ENCODE measurements at places on chromosomes 3 and 15.

DNA sequence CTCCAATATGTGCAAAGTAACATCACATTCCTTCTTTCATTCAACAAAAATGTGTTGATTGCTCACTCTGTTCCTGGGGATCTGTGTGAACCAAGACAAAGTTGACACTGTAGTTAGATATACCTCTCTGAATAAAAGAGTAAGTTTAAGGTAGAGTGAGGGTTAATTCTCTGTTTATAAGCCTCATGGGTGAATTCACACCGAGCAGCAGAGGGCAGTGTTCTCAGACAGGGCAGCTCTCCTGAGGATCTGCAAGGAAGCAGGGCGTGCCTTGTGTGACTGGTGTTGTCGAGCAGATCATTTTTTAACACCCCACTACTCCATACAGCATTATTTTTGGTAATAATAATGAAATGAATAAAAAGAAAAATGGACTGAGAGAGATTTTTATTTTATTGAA lies 34.4 kb downstream of the PAQR9 start:
- peak; percentile 4 for DNase-seq

DNA sequence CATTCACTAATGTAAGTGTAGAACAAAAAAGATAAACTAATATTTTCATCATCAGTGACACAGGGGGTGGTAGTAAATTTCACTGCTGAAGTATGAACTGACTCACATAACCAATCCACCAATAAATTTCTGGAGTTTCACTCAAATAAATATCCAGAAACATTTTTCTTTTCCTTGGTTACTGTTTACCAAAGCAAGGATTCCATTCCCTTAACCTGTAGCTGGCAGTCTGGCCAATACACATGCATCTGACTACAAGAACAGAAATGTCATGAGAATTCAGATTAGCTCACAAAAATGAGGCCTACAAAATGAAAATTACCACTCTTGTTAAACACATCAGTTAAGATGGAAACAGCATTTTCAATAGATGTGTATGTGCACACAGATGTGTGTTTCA lies 80.3 kb downstream of the STAG1 start:
- DNase-seq: no peak

DNA sequence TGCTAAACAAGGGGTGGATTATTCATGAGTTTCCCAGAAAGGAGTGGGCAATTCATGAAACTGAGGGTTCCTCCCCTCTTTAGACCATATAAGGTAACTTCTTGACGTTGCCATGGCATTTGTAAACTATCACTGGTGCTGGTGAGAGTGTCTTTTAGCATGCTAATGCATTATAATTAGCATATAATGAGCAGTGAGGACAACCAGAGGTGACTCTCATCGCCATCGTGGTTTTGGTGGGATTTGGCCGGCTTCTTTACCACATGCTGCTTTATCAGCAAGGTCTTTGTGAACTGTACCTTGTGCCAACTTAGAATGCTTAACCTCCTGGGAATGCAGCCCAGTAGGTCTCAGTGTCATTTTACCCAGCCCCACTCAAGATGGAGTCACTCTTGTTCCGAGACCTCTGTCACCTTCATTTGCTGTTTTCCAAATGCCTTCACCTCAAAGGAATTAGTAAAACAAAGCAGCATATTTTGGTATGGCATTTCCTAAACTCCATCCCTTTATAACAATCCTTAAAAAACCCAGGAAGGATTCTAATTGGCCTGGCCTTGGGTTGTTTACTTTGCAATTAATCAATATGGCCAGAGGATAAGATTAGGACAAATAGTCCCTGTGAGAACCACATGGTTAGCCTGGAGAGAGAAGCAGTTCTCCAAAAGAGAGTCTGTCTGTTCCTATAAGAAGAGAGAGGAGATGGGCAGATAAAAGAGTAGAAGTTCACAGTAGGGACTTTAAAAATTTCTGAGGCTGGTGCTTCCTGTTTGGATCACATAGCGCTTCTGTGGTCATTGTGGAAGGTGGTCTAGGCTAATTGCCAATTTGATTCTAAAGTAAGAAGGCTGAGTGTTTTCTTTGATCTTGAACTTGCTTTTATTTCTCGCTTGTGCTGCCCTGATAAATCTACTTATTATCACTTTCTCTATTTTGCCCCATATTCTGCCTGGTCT lies 155.2 kb upstream of the EOMES start:
- no peak for DNase-seq

DNA sequence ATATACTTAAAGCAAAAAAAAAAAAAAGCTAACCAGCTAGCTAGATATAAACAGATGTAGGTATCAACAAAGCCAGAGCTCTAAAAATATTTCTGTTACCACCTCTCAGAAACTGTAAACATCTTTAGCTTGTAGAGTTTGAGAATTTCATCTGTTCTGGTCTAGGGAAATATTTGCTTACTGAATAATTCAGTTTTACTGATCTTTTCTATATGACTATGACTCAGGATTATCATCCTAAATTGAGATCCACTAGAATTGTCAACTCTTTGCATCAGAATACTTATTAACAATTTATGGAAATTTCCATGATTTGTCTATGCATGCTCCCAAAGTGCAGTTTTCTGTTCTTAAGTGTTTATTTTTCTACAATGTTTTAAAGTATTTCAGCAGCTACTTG lies 517.3 kb downstream of the DIPK2A start:
- DNase-seq: no peak

DNA sequence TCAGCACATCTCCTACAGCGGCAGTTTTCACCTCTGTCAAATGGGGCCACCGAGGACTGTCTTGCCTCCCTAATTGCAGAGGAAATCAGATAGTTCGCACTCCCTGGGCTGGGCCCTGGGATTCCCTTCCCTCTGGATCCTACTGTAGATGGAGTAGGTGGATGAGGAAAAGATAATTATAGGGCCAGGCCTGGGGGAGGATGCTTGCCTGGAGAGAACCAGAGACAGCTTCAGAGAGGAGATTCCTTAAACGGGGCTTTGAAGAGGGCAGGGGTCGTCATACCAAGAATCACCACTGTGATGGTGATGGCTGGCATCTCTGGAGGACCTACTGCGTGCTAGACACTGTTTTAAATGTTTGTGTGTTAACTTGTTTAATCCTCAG lies 50.8 kb upstream of the SLC6A6 start:
- DNase-seq: no peak

DNA sequence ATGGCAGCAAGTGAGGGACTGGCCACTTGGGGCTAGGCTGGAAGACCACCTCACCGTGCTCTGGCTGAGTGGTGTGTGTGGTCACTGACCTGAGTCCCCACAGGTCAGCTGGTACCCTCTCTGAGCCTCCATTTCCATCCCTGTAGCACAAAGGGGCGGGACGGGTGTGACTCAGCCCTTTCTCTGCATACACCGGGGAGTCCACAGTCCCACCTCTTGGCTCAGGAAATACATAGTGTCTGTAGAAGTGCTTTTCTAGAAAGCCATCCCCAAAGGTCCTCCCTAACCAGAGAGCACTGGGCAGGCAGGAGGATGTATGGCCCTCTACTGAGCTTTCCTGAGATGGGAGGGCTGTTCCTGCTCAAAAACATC lies 27.2 kb downstream of the WNT7A start:
- DNase-seq: no peak

- DNase-seq: no peak
These were observed 50.3 kb downstream of the NPTN start for GRCh38 chr15:73582851-73583379.

GRCh38 chr15:38046257-38047051 lies 112.0 kb downstream of the TMCO5A start:
- DNase-seq: no peak

DNA sequence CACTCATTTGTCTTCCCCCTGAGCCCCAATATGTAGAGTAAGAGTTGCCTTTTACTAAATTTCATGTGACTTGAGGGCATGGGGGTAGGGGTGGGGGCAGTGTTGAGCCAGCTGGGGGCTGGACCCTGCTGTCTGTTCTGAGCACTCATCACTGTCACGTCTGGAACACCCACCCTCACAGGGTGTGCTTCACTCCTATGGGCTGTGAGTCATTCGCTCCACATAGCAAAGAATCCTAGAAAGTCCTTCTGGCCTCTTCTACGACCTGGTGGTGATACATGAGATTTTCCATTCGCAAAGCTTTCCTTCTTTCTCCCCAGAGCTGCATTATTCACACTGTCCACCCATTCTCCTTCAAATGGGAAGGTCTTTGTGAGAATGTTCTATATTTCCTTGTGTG lies 43.6 kb upstream of the MGLL start:
- no peak for DNase-seq

DNA sequence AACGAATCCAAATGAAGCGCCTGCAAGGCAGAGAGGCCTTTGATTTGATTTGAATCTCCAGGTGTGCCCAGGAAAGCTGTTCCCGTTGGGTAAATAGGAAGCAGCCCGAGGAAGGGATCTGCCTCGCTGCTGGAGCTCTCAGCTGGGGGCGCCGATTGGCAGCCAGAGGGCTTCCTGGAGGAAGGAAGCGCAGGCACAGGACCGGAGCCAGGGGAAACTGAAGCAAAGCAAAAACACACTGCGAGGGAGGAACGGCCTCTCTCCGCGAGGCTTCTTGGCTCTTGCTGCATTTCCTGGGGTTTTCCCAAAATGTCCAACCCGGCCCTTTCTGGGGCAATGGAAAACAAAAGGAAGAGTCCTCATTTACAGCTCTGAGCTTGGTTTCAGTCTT lies 80.3 kb downstream of the TMEM266 start:
- no peak for DNase-seq

All from NCI-H748 treated with DMSO at 0.1 percent for 48 hours (cell line).